ENCODE measurements at places on chromosomes 16 and 17. TPM values are rescaled to one million over a fixed set of nuclear protein-coding genes. Genes with fewer than 3 reads are reported as not detected.

The DOC2A gene
- total RNA-seq: 17.3 TPM

The HASPIN gene
- total RNA-seq: 19.6 TPM

- no peak for DNase-seq
Measured at GRCh38 chr17:6386041-6386630, 48.8 kb downstream of the AIPL1 start.

DNA sequence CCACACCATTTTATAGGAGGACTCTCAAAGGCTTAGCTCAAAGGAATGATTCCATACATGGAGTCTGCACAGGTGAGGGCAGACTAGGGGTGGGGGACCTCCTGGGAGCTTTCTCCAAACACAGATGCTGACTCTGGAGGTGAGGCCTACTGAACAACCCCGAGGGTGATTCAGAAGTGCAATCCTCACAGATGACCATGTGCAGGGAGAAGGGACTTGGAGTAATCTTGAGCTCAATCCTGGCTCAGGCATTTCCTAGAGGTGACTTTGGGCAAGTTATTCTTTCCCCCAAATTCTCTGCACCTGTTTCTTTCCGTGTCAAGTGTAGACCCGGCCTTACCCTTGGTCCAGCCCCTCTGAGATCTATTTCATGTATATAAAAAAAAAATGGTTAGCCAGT, 401.5 kb downstream of the SLC39A11 start:
- no peak for DNase-seq

- no peak for DNase-seq
Measured at GRCh38 chr17:8465356-8465755, 29.7 kb downstream of the NDEL1 start.

DNA sequence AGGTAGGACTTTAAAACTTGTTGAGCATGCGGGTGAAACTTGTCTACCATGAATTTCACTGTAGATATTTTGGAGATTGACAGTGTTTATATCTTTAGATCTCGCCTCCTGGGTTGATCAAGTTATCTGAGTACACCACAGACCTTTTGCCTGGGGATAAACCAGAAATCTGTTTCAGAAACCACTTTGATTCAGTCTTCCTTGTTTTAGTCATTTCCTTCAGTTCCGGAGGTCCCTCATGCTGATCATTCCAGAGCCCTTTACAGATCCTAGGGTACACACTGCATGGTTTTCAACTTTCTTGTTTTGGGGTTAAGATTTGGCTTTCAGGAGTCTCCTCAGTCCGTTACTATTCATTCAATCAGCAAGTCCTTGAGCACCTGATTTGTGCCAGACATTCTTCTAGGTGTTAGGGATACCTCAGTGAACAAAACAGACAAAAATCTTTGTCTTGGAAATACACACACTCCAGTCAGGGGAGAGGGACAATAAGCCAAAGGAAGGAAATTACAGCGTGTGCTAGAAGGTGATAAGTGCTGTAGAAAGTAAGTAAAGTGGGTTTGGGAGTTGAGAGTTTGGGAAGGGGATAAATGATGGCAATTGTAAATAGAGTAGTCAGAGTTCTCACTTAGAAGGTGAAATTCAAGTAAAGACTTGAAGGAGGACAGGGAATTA, 12.2 kb downstream of the NOD2 start:
- DNase-seq: no peak

Measured in HCT116 (cell line).